ENCODE measurements at places on chromosomes 1 and 21.

DNA sequence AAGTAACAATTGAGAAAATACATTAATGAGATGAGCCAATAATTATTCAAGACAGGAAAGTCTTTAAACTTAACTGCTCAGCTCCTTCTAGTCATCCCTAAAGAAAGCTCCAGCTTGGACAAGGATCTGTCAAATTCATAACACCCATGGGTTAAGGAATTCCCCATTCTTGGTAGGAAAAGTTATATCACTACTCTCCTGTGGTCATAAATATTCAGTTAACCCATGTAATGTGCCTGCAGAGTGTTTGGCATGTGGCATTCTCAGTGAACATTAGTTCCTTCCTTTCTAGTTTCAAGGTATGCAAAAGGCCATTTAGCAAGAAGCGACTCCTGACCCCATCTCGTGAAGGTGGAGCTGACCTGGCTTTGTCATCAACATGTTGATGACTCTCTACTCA lies 76.7 kb upstream of the VCAM1 start:
- no peak for DNase-seq

- no peak for DNase-seq
Measured at GRCh38 chr1:211035821-211036380, 98.0 kb downstream of the KCNH1 start.

GRCh38 chr1:70979881-70980280 lies 67.7 kb downstream of the PTGER3 start:
- no peak for DNase-seq

DNA sequence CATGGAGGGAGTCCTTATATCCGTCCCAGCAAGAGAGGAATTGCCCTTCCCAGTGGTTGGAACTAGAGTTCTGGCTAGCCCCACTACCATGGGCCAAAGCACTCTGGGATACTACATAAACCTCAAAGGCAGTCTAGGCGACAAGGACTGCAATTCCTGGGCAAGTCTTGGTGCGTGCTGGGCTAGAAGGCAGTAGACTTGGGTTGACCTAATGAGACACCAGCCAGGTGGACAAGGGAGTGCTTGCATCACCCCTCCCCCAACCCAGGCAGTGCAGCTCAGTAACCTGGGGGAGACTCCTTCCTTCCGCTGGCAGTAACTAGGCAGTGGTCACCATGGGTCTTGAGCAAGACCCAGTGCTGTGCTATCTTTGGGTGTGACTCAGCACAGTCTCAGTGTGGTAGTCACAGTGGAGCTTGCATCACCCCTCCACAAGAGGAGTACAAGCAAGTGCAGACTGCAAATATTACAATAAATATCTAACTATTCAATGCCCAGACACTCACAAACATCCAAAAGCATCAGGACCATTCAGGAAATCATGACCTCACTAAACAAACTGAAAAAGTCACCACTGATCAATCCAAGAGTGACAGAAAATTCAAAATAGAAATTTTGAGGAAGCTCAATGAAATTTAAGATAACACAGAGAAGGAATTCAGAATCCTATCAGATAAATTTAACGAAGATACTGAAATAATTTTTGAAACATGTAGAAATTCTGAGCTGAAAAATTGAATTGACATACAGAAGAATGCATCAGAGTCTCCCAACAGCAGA lies 84.7 kb upstream of the LYPLAL1 start:
- DNase-seq = peak; percentile 24

DNA sequence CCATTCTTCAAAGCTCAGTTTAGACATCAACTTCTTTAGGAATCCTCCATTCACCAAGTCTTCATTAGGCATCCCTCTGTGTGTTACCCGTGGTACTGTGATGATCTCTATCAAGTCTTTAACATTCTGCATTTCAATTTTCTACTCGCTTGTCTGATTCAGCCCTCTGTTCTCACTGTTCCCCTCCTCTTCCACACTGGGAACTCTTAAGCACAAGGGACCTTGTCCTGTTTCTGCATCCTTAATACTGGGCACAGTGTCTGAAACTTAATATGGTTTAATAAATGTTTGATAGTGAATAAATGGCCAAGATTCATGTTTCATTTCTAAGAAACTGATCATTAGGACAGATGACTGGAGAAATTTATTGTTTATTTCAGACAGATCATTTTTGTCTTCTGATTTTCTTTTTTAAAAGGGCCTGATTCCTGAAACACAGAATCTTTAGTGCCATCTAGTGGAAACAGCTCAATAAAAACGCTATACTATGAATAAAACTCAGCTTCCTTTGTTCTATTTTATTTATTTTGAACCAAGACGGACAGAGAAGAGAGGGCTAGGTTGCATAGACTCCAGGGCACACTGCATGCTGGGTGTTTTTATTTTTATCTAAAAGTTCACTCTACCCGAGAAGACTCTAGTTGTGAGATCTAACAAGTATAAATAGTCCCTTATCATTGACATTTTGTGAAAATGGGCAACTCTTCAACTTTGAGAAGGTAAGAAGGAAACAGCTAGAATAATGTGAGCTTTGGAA lies 7.0 kb upstream of the TRIM45 start:
- no peak for DNase-seq

DNA sequence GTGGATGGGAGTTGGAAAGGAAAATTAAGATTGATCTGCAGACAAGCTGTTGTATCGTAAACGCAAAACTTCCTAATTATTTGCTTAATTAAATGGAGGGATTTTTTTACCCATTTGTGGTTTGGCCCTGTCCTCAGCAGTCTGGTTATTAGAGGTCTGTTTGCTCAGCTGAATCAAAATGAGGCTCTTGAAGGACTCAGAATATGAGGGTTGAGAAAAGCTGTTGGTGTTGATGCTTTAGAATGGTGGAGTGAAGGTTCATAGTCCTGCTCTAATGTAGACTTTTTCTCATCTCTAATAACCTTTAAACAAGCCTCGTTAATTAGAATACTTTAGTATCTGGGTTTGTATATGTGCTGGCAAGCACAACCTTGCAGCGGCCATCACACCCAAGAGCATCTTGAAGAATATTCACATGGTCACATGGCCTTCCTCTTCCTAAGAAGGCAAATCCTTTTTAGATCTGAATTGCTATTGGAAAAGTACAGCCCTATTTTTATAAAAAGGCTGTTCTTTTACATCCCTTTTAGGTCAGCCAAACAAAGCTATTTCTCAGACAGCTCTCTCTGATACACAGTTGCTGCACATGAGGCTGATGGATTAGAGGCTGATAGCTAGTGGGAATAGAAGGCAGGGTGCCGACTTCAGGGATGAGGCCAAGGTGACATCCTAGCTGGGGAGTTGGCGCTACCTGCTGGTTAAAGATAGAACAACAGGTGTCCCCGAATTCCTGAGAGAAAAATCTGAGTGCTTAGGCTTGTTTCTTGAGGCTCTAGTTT lies 53.8 kb downstream of the MACF1 start:
- DNase-seq = peak; percentile 80

GRCh38 chr21:17101696-17102095 lies 411.1 kb upstream of the CXADR start:
- no peak for DNase-seq

DNA sequence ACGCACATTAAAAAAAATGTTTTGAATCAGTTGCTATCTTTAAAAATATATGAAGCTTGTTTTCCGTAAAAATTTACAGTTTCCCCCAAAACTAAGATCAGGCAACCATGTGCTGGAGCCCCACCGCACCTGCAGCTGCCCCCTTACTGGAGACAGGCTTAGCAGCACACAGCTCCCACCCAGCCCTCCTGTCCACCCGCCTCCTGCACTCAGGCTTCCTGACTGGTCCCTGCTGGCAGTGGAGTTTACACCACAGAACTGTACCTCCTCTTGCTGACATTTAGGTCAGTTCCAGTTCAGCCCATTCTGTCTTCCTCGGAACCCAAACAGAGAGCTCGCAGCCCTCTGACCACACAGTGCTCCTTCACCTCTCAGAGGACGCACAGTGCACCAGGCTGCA lies 2.1 kb downstream of the GPR161 start:
- no peak for DNase-seq

DNA sequence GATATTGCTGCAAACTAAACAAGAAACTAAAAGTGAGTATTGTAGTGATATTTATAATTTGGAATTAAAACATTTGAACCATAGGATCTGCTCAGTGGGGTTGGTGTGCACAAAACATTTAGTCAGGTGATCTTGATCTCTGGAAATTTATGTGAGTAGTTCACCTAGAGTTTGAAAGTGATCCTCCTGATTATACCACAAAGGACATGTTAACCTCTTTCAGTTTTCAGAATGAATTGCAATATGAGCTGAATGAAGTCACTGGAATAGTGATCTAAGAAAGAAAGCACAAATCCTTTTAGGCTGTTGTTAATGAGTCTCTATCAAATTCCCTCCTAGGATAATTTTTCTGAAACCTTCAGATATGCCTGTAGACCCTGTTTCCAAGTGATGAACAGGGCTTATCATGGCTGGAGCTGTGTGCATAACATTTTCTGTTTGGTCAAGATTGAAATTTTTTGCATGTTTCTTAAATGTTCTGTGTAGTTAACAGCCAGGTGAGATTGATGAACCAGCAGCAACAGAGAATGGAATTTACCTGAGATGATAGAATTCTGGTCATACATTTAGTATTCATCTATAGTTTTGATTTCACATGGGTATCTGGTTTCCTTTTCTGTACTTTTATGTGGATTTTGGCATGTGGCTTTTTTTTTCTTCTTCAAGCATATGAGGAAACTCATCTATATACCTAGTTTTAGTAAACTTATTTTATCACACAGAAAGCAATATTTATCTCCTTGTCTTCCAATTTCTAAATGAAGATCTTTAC lies 25.5 kb downstream of the CDC14A start:
- DNase-seq = no peak

DNA sequence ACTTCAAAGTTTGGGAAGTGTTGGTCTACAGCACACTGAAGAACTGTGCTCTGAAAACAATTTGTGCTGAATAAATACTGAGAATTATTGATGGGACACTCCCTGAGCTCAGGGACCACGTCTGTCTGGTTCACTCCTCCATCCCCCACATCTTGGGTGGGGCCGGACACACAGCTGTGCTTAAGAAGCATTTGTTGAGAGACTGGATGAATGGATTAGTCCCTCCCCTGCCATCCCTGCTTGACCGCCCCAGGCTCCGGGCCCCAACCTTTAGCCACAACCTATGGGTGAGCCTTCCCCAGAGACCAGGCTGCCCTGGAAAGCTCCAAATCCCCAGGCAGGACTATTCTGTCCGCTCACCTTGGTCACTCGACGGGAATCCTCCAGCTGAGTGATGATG lies 7.5 kb downstream of the TRIM63 start:
- no peak for DNase-seq

GRCh38 chr1:227185291-227185690 lies 133.0 kb downstream of the CDC42BPA start:
- no peak for DNase-seq

DNA sequence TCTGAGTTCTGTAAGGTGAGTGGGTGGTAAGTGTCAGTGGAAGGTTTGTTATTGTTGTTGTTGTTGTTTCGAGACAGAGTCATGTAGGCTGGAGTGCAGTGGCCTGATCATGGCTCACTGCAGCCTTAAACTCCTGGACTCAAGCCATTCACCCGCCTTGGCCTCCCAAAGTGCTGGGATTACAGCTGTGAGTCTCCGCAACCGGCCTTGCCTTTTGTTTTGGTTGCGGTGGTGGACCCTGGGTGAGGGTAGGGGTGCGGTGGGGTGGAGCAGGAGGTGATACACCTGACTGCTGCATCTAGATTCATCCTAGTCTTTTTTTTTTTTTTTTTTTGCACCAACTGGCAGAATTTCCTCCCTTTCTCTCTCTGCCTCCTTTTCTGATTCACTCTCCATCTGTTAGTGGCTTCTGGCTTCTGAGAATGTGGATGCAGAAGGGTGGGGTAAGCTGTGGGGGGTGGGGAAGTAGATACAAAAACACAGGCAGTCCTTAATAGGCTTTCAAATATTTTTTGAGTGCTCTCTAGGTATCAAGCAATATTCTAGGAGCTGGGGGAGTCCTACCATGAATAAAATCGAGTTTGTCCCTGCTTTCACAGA lies 4.6 kb upstream of the GMEB1 start:
- no peak for DNase-seq

DNA sequence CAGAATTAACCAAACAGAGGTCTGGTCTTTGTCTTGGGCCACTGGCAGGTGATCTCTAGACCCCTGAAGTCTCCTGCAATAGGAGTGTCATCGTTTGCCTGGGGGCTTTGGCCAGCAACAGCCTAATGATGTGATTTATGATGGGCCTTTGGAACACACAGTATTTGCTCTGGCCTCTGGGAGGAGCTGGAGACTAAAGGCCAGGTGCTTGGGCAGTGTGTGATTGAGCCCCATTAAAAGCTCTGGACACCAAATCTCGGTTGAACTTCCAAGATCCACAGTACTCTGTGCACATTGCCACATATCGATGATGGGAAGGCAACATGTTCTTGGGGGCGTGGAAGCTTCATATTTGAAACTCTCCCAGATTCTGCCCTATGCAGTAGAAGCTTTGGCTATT lies 32.0 kb upstream of the TLR5 start:
- DNase-seq = no peak

GRCh38 chr1:180981596-180982387 lies 40.9 kb downstream of the STX6 start:
- no peak for DNase-seq

- no peak for DNase-seq
Measured at GRCh38 chr1:54221113-54221834, 21.3 kb downstream of the MRPL37 start.

- DNase-seq = no peak
Measured at GRCh38 chr1:114258633-114259032, 105.0 kb upstream of the SYT6 start.

GRCh38 chr1:243798726-243799125 lies 51.3 kb downstream of the AKT3 start:
- DNase-seq = no peak

GRCh38 chr1:186899577-186899976 lies 70.8 kb downstream of the PLA2G4A start:
- DNase-seq = no peak

GRCh38 chr1:30635391-30635975 lies 87.9 kb downstream of the MATN1 start:
- DNase-seq = no peak

DNA sequence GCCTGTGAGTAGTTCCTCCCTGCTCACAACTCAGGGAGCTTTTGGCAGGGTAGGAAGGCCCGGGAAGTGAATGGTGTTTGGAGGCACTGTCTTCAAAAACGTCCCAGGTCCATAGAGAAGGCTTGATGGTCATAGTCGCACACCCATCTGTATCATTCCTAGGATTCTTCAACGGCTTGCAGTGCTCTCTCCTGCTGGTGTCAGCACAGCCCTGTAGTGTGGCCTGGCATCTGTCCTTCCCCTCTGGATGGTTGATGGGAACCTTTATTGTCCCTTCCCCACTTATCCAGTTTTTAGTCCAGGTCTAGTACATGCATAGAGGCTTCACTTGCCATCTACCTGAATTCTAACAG lies 142.8 kb upstream of the HOOK1 start:
- no peak for DNase-seq

GRCh38 chr1:169794530-169795416 lies at the start of gene METTL18:
Gene METTL18 (minus strand): TSS chr1:169794907. CDS start chr1:169793695, 1,212 bp downstream.
- DNase-seq = peak; percentile 92

- DNase-seq = peak; percentile 39
Measured at GRCh38 chr1:163071405-163072255, 2.5 kb downstream of the RGS4 start.

GRCh38 chr1:241464985-241465384 lies 54.6 kb downstream of the FH start:
- DNase-seq = no peak

Data from uterus (tissue), 4 donors.